ENCODE measurements at places on chromosomes 7 and 10. TPM values are rescaled to one million over a fixed set of nuclear protein-coding genes. Genes with fewer than 3 reads are reported as not detected.

EPC1 gene
- total RNA-seq, result 45.4 TPM

FKBP14 gene
- total RNA-seq, result 18.6 TPM

GUSB gene
- 10.8 TPM for total RNA-seq

ATP5F1C gene
- total RNA-seq, result 212 TPM

P4HA1 gene
- total RNA-seq, result 163 TPM

TMEM270 gene
- total RNA-seq, result not detected

SPAM1 gene
- not detected for total RNA-seq

MYPN gene
- not detected for total RNA-seq

GIMAP4 gene
- total RNA-seq, result not detected

AKR1C8 gene
- total RNA-seq, result not detected

LDB1 gene
- 68.1 TPM for total RNA-seq

CDNF gene
- 0.09 TPM for total RNA-seq

CALHM3 gene
- not detected for total RNA-seq

DEPP1 gene
- 98.1 TPM for total RNA-seq

FAM180A gene
- total RNA-seq, result 14.1 TPM

AKR1C1 gene
- total RNA-seq, result 26.9 TPM

Measured in pericardium fibroblast (primary cell).